ENCODE measurements at places on chromosomes 16 and 17.

DNA sequence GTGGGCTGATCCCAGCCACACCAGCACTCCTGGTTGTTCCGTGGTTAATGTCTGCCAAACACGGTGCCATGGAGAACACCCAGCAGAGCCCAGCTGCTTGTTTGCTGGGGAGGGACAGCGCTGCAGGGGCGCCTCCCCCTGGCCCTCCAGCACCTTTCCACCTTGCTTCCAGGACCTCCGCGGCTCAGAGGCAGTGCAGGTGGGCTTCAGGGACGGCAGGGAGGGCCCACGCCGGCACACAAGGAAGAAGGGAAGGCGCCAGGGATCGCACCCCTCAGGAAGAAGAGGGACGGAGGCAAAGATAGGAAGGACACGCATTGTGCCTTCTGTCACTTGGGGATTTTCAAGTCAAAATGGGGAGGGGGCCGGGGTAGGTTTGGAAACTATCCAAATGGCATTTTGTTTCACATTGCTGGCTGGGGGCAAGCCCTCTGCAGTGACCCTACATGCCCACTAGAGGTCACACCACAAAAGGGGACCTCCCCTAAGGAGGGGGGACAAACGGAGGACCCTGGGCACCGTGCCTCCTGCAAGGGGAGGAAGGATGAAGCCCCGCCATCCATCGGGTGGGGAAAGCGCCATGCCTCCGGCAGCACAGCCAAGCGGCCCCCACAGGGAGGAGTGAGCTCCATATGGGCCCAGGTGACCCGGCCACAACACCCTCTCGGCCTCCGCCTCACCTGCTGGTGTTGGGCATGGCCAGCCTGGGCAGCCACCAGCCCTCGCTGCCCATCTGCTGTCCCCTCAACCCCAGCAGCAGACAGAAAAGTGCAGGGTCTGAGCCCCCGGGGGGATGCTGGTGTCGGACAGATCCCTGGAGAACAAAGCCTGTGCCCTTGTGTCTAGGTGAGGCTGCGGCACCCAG lies 7.5 kb upstream of the C16orf95 start:
- DNase-seq = no peak

DNA sequence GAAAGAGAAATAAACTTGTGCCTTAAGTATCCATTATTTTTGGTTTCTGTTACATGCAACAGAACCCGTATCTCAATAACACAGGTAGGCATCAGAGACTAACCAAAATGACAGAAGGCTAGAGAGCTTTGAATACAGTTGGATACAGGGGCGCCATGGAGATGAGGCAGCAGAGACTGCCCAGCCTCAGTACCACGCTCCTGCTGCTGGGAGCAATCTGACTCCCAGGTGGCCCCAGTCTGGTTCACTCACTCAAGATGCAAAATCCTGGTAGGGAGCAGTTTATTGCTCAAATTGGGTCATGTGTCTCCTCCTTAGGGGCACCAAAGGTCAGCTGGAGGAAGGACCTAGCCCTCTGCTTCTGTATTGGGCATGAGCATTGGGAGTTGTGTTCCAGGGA lies 218.9 kb downstream of the USP22 start:
- no peak for DNase-seq

- DNase-seq = no peak
These were observed 20.9 kb downstream of the RPTOR start for GRCh38 chr17:80565343-80566053.

DNA sequence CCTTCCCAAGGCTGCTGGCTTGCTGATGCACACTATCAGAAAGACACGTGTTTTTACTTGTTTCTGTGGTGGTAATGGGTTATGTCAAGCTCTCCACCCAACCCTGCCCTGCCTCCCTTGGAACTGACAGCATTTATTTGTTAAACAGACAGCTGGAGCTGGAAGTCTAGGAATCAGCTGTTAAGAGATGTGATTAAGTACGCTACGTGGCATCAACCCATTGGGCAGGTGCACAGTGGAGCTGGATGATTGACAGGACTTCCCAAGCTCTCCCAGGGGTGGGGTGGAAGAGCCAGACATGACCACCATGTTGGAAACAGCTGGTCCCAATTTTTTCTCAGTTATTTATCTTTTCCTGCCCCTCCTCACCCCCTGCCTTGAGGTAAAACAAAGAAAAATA lies 49.4 kb downstream of the ADAMTS18 start:
- peak; percentile 51 for DNase-seq

DNA sequence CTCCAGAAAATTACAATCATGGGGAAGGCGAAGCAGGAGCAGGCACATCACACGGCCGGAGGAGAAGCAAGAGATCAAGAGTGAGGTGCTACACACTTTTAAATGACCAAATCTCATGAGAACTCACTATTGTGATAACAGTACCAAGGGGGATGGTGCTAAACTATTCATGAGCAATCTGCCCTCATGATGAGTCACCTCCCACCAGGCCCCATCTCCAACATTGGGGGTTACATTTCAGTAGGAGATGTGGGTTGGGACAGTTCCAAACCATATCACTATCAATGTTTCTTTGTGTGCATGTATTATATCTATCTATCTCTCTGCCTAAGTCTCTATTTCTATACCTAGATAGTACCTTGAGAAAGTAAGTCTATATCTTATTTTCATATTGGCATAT lies 724.8 kb downstream of the CDH11 start:
- peak; percentile 80 for DNase-seq
